ENCODE measurements at places on chromosomes 12 and 14. TPM values are rescaled to one million over a fixed set of nuclear protein-coding genes. Genes with fewer than 3 reads are reported as not detected.

GRCh38 chr12:85509081-85509856 lies 229.2 kb downstream of the ALX1 start:
- DNase-seq, result no peak

DNA sequence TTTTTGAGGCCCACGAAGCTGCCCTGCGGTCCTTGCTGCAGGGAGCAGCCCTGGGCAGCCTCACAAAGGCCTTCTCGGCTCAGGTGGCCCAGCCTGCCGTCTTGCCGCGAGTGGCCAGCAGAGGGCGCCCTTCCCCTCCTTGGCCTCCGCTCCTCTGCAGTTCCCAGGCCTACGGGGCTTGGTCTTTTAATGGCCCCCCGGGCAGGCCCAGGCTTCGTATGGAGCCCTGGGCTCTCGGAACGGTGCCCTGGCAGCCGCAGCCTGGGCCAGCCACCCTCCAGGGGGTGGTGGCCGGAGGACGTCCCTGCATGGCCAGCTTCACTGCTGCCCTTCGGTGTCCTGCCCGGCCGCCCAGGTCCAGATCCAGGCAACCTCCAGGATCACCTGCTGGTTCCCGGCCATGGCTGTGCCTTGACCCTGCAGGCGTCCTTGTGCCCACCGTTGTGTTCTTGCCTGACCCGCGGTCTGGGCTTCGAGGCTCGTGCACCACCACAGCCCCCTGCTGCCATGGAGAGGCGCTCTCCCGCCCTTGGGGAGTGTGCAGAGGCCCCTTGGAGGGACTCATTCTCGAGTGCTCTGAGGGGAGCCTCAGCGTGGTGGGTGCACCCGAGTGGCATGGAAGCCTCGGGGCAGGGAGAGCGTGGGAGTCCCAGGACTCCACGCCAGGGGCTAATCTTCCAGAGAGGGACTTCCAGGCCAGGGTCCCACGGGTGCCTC lies 9.4 kb downstream of the ASPG start:
- no peak for DNase-seq

DNA sequence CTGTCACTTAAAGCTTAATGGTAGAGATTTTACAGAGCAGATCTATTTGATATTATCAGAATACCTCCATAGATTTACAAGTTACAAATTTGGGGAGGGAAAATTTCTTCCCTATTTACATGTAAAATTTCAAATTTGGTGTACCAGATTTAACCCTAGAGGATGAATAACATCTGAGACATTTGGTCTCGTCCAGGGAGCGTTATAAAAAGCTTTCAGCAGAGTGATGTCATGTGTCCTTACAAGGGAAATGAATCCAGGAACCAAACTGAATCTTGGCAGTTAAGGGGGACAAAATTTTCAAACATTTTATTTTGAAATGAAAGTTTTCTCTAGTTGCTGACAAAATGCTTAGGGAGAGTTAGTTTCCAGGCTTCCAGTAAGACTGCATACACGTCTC lies 4.5 kb upstream of the CDK17 start:
- DNase-seq, result no peak

- DNase-seq, result no peak
Measured at GRCh38 chr12:50984586-50985298, 32.4 kb downstream of the HIGD1C start.

- DNase-seq, result no peak
Measured at GRCh38 chr12:116153983-116154382, 123.5 kb downstream of the MED13L start.

GRCh38 chr14:81178063-81178462 lies 42.7 kb downstream of the GTF2A1 start:
- DNase-seq, result no peak

DNA sequence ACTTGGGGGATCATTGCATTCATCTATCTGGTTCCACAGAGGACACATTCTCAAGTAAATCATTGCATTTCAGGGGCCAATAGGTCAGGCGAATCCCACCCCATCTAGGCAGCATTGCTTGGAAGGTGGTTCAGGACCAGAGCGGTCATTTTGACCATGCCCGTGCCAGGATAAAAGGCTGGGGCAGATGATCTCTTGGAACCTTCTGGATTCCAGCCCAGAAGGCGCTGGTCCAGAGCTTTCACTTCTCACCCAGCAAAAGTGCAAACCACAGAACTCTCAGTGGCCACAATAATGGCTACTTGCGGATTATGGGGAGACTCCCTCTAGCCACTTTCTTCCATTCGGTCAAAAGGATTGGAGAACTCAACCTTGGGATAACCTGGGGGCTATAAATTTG lies 595 bp upstream of the KRT85 start:
- DNase-seq, result no peak

DNA sequence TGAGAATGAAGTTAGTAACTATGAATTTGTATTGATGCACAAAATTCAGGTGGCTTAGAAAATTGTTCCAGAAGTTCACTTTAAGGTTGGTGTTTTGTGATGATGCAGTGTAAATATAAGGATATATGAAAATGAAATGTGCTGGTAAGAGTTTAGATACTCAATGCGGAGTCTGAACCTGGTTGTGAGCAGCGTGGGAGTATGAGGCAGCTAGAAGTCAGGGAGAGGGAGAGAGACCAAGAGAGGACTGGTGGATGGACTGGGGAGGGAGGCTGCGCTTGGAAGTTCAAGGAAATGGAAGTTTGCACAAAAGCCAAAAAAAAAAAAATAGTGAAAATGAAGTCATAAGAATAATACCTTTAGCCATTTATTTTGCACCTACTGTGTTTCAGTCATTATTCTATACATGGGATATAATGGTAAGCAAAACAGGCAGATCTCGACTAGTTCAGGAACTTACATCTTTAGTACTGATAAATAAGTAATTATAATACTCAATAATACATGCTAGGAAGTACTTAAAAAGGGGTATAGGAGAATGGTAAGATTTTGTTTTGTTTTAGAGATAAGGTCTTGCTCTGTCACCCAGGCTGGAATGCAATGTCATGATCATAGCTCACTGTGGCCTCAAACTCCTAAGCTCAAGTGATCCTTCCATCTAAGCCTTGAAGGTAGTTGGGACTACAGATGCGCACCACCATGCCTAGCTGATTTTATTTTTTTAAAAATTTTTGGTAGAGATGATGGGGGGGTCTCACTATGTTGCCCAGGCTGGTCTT lies 10.0 kb upstream of the RAB21 start:
- DNase-seq, result no peak

DNA sequence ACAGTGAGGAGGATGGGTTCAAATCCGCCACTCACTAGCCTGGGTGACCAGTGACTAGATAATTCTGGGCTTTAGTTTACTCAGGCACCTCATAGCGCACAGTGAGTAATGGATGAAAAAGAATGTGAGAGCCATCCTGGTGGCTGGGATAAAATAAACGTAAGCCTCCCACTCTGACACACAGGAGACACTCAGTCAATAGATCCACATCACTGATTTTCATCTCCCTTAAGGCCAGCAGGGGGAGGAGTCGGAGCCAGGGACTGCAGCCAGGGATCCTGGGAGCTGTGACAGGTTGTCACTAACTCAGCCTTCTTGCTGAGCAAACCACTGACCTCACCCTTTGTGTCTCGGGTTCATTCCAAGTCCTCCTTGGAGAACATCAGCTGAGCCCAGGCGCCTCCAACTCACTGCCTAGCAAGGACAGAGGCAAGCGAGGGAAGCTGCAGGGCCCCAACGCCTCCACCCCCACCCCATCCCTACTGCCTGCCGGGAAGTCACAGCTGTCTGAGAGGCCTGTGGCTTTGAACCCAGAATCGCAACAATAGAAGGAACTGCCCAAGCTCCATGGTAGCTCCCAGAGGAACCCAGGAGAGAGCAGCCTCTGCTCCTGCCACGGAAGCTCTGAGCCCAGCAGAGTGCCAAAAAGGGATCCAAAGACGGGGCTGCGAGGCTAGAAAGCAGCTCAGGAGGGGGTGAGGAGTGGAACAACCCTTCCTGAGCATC lies 30.7 kb downstream of the PXN start:
- DNase-seq, result peak; percentile 58

- no peak for DNase-seq
Measured at GRCh38 chr12:114425031-114425626, 19.2 kb upstream of the TBX5 start.

GRCh38 chr12:23767834-23768233 lies 181.6 kb downstream of the SOX5 start:
- no peak for DNase-seq

- DNase-seq, result no peak
Measured at GRCh38 chr12:12646483-12647072, 34.9 kb downstream of the CREBL2 start.

GRCh38 chr14:77508876-77509275 lies 10.3 kb upstream of the ISM2 start:
- no peak for DNase-seq

GRCh38 chr14:98954349-98955000 lies 317.5 kb downstream of the BCL11B start:
- DNase-seq, result no peak

- DNase-seq, result no peak
Measured at GRCh38 chr12:117188961-117189724, 1.1 kb downstream of the FBXO21 start.

DNA sequence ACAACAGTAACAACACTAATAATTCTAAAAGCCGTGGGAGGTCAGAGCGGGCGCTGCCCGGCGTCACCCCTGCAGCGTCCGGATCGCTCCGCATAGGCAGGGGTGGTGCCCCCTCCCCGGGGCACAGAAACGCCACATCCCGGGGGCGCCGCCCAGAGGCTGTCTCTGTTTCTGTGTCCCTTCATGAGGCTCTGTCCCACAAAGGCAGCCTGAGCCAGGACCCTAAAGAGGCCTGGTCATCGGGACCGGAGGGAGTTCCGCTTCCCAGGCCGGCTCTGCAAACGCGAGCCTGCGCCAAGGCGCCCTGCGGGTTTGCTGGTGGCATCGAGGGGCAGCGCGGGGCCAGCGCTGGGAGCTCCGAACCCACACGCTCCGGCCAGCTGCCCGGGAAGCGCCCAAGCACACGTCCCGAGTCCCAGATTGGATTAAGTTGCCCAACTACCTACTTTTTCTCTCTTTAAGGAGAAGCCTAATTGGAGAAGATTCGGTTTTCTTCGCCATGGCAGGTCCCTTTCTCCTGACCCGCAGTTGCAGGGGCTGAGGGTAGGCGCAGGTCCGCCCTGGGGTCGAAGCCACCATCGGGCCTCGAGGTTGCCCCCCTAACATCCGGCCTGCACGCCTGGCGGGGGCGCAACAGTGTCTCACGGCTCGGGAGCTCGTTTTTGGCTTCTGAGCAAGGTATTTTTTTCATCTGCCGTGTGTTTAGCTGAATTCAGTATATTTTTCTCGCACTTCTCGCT lies 421.7 kb downstream of the VRK1 start:
- DNase-seq, result no peak

DNA sequence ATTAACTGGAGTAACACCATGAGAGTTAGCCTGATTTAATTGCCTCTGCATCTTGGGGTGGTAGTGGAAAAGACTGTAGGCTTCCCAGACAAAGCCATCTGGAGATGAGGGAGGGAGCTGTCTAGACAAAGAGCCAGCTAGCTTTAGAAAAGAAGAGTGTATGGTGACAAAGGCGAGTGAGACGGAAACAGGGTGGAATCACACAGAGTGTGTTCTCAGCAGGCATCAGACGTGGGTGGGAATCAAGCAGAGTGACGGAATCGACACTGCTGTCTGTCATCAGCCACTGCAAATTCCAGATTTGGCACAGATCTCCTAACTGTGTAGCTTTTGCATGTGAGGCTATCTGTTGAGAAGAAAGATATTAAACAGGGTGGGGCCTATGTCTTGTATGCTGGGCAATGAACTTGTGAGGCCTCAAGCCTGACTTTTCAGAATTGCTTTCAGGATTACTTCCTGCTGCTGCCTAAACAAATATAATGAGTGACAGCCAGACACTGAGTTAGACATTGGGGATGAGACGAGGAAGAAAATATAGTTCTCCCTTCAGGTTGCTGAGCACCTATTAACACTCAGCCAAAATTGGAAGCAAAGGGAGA lies 236.5 kb upstream of the GRIP1 start:
- DNase-seq, result no peak

DNA sequence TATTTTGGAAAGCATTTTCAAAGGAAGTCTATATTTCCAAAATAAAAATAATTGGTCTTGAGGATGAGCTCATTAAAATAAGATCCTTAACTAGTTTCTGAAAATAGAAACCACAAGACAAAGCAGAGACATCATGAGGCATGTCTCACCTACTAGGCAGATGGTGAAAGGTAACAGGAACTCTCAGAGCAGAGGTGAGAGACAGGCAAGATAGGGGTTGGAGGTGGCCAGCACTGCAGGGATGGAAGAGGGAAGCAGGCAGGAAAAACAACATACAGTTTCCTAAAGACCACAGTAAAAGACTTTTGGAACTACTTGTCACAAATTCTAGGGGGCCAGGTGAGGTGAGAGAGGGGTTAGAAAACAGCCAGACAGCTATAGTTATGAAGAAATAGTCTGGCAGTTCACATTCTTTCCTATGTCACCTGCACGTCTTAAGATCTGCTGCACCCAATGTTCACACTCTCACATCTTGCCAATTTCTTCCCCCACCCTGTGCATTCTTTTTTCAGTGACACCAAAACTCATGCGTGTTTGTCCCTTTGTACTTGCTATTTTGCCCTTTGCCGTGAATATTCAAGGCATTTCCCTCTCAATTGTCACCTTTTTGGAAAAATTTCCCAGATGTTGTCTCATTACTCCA lies 341.7 kb upstream of the KITLG start:
- no peak for DNase-seq

GRCh38 chr14:23633160-23633701 lies 2.9 kb upstream of the DHRS2 start:
- DNase-seq, result no peak

GRCh38 chr12:122937622-122938091 lies 28.6 kb downstream of the ABCB9 start:
- no peak for DNase-seq

DNA sequence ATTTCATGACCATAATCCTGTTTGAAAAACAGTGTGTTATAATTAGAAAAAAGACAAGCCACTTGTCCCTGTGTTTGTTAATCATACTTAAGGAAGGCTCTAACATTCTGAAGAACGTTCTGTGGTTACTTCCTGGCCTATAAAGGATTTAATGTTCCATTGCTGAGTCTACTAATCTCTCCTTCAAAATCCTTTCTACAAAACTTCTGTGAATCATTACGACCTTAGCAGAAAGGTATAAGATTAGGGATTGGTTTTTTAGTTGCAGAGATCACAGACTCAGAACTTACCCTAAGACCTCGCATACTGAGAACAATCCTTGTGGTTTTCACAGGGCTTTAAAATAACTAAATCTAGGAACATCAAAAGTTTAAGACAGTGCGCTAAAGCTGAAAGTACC lies 48.3 kb downstream of the TMCC3 start:
- no peak for DNase-seq

- no peak for DNase-seq
Measured at GRCh38 chr14:34662561-34663088, 32.7 kb upstream of the SNX6 start.

GRCh38 chr12:124404162-124404784 lies 109.4 kb downstream of the RFLNA start:
- DNase-seq, result no peak

OR4K1 gene
- not detected for total RNA-seq

SERPINA3 gene
- total RNA-seq, result 3.5 TPM

GPR68 gene
- 1.7 TPM for total RNA-seq

BATF gene
- total RNA-seq, result 5.1 TPM

RAB3IP gene
- total RNA-seq, result 19.5 TPM

OR4K13 gene
- not detected for total RNA-seq

FAM181A gene
- not detected for total RNA-seq

KCNK10 gene
- 1.1 TPM for total RNA-seq

MYF5 gene
- 5.4 TPM for total RNA-seq

MAP3K9 gene
- 2.7 TPM for total RNA-seq

OVCH1 gene
- total RNA-seq, result 0.37 TPM

HCAR1 gene
- total RNA-seq, result 1.6 TPM

UTP20 gene
- total RNA-seq, result 23.7 TPM

KRT74 gene
- not detected for total RNA-seq

GALNT6 gene
- total RNA-seq, result 1.1 TPM
